ENCODE measurements at places on chromosomes 13 and 19. TPM values are rescaled to one million over a fixed set of nuclear protein-coding genes. Genes with fewer than 3 reads are reported as not detected.

DNA sequence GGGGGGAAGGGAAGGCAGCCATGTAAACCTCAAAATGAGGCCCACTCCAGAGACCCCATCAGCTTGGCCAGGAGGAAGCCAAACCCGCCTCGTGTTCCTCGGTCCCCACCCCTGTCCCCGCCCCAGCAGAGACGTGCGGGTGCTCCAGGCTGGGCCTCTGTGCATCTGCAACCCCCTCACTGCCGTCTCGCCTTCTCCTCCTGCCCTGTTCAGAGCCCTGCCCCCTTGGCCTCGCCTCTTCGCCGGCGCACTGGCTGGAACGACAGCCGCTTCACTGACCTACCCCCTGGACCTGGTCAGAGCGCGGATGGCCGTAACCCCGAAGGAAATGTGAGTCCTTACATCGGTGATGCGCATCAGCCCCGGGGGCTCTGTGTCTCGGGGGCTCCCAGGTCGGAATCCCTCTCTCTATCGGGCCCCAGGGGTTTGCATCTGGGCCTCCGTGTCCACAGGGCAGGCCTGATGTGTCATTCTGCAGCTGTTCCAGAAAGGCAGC, 32.2 kb downstream of the TMEM161A start:
- DNase-seq = peak; percentile 77

DNA sequence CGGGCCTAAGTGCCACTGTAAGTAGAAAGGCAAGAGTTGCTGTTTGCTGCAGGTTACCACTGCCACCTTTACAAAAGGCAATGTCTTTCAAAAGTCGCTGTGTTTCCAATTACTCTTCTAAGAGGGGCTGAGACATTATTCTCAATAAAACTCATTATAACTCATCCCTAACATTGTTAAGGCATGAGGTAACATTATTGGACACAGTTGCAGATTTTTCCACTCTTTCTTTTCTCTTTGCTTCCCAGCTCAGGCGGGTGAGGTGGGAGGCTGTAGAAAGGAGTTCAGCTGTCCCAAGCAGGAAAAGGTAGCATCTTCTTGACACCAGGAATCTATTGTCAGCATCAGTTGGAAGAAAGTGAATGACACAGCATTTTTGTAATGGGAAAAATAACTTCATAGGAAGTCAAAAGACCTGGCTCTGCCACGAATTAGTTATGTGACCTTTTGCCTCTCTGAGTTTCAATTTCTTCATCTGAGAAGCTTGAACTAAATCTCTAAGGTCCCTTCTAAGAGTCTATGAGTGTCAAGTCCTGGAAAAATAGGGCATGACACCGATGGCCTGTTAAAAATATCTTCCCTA, 2.1 kb upstream of the UBL3 start:
- no peak for DNase-seq

GRCh38 chr13:26721251-26722121, 39.1 kb downstream of the GPR12 start:
- peak; percentile 47 for DNase-seq

GRCh38 chr13:112711528-112712265, 21.9 kb downstream of the ATP11A start:
- peak; percentile 87 for DNase-seq

DNA sequence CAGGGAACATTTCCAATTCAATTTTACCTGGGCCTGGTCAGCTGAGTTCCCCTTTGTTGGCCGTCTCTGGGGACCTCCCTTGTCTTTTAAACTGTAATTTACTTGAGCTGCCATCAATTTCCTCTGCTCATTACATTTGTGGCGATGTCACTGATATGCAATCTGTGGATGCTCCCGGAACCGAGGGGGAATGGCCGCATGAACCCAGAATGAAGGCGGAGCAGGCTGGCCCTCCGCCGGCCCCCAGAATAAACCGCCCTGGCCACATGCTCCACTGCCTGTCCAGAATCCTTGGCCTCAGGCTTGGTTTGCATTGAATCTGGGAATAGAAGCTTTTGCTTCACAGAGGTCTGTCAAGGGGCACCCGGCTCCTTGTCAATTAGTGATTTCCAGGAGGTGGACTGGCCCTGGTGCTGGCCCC, 276.8 kb downstream of the TEX29 start:
- no peak for DNase-seq

- no peak for DNase-seq
Observed at GRCh38 chr13:101751488-101751887, 299.0 kb downstream of the ITGBL1 start.

DNA sequence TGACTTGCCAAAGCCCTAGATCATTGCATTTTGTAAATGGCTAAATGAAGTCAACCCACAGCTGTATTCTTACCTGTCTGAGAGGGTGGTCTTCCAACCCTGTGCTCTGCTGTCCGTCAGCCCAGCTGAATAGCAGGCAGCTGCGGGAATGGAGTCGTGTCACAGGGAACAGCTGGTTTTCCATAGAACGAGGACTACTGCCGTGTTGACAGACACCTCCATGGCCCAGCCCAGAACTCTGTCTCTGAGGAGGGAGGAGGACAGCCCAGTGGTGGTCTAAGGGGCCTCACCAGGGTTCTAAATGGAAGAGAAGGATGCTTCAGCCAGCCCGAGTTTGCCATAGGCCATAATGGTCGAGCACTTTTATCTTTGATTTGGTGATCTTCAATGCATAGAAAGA, 110.7 kb downstream of the SLC7A1 start:
- DNase-seq = no peak

Gene PIH1D1
- polyA plus RNA-seq = 34.9 TPM

Gene GRIN3B
- polyA plus RNA-seq = not detected

Gene TGDS
- polyA plus RNA-seq = 4.9 TPM

Gene ZNF208
- 9.7 TPM for polyA plus RNA-seq
